Fibroblast of the aortic adventitia (primary cell): ENCODE measurements at places on chromosomes 4 and X.

GRCh38 chrX:123337886-123338639 lies 154.0 kb downstream of the GRIA3 start:
- no peak for DNase-seq

GRCh38 chr4:59608466-59608865 lies 1591.7 kb upstream of the ADGRL3 start:
- DNase-seq: peak; percentile 38

GRCh38 chrX:124386401-124386800 lies 40.0 kb downstream of the SH2D1A start:
- DNase-seq: no peak

DNA sequence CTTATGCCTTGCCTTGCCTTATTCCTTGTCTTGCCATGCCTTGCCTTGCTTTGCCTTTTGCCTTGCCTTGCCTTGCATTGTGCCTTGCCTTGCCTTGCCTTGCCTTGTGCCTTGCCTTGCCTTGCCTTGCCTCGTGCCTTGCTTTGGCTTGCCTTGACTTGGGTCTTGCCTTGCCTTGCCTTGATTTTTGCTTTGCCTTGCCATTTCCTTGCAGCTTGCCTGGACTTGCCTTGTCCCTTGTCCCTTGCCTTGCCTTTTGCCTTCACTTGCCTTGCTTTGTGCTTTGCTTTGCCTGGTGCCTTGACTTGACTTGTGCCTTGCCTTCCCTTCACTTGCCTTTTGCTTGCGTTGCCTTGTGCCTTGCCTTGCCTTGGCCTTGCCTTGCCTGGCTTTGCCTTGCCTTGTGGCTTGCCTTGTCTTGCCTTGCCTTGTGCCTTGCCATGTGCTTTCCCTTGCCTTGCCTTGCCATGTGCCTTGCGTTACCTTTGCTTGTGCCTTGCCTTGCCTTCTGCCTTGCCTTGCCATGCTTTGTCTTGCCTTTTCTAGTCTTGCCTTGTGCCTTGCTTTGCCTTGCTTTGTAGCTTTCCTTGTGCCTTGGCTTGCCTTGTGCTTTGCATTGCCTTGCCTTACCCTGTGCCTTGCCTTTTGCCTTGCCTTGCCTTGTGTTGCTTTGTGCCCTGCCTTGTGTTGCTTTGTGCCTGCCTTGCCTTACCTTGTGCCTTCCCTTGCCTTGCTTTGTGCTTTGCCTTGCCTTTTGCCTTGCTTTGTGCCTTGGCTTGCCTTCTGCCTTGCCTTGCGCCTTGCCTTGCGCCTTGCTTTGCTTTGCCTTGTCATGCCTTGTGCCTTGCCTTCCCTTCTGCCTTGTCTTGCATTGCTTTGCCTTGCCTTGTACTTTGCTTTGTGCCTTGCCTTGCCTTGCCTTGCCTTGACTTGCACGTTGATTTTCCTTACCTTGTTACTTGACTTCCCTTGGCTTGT lies 92.8 kb downstream of the TAB3 start:
- DNase-seq: no peak
